SJSA1 (cell line): ENCODE measurements at places on chromosomes 1 and 21.

DNA sequence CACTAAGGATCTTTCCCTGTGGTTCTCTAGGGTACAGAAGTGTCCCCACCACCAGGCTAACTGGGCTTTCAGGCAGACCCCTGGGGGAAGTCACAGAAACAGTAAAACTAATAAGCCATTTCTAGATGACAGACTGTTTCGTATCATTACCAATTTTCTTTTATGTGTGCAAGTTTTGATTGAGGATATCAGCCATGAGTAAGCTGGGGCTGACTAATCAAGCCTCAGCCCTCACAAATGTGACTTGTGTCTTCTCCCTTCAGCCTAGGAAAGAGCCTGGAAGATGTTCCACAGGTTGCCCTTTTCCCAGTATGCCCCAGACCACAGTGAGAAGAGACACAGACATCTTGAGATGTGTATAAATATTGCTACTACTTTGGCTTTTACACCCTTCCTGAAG is 10.5 kb downstream of the PTGFRN start:
- H3K27me3 ChIP-seq, result no peaks in the 10 kb centered on the region
- DNase-seq, result no peak
- H3K4me1 ChIP-seq, result no peaks in the 10 kb centered on the region
- H3K36me3 ChIP-seq, result no peaks in the 10 kb centered on the region

- H3K27ac ChIP-seq, result no peak overlapping the region
- no peaks in the 10 kb centered on the region for H3K36me3 ChIP-seq
- no peak overlapping the region for H3K4me3 ChIP-seq
- no peaks in the 10 kb centered on the region for H3K4me1 ChIP-seq
- no peak for DNase-seq
Observed at GRCh38 chr1:181910905-181911304, 150.6 kb downstream of the ZNF648 start.

DNA sequence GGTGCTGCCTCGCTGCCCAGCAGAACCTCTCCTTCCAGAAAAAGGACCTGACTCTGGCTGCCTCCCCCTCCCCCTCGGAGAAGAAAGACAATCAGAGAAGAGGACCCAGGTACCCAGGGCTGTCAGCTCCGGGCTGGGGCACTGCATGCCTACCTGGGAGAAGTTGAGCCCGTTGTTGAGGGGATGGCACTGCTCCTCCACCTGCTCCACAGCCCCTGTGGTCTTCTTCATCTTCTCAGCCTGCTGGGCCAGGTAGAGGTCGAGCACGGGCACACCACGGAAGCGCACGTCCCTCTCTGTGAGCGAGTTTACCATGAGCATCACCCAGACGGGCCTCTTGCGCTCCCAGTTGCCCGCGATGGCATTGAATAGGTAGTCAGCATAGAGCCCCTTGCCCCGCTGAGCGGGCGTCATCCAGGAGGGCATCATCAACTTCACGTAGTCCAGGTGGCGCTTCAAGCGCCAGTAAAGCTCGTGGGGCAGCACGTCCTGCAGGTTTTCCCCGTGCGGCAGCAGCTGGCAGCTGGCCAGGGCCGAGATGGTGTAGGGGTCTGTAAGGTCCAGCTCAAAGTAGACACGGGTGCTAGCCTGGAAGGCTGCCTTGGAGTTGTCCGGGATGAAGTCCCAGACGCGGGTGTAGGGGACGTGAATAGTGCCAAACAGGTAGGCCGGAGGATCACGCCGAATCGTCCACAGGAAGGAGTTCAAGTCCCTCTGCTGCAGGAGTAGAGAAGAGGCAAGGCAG is 3.1 kb downstream of the TRABD2B start:
- H3K27me3 ChIP-seq, result peaks cover 16% of the 10 kb centered on the region
- H3K4me3 ChIP-seq, result no peak overlapping the region
- no peak for DNase-seq
- H3K36me3 ChIP-seq, result no peaks in the 10 kb centered on the region
- H3K4me1 ChIP-seq, result peaks cover 16% of the 10 kb centered on the region

- 0 out of 2 replicates have a peak overlapping the region, but pooled peaks have one; percentile 25 for H3K27ac ChIP-seq
- no peaks in the 10 kb centered on the region for H3K27me3 ChIP-seq
- no peak overlapping the region for H3K4me3 ChIP-seq
Observed at GRCh38 chr1:109918671-109919070, 8.0 kb downstream of the CSF1 start.

- H3K36me3 ChIP-seq, result no peaks in the 10 kb centered on the region
- no peak overlapping the region for H3K27ac ChIP-seq
Observed at GRCh38 chr1:233636503-233636877, 22.6 kb downstream of the KCNK1 start.

GRCh38 chr21:15825700-15826099 is 95.9 kb downstream of the USP25 start:
- no peak overlapping the region for H3K27ac ChIP-seq
- no peak for DNase-seq
- no peak overlapping the region for H3K4me3 ChIP-seq

- no peak overlapping the region for H3K27ac ChIP-seq
- H3K4me3 ChIP-seq, result no peak overlapping the region
- no peaks in the 10 kb centered on the region for H3K36me3 ChIP-seq
Observed at GRCh38 chr1:223245983-223246382, 102.9 kb upstream of the TLR5 start.

- H3K36me3 ChIP-seq, result no peaks in the 10 kb centered on the region
- no peaks in the 10 kb centered on the region for H3K27me3 ChIP-seq
- H3K4me1 ChIP-seq, result no peaks in the 10 kb centered on the region
- no peak overlapping the region for H3K27ac ChIP-seq
- no peak for DNase-seq
- H3K4me3 ChIP-seq, result no peak overlapping the region
Observed at GRCh38 chr1:246460406-246460805, 46.7 kb downstream of the SMYD3 start.

- no peak overlapping the region for H3K27ac ChIP-seq
- DNase-seq, result no peak
- no peak overlapping the region for H3K4me3 ChIP-seq
- H3K4me1 ChIP-seq, result no peaks in the 10 kb centered on the region
Observed at GRCh38 chr1:34005309-34005708, 141.4 kb downstream of the HMGB4 start.

DNA sequence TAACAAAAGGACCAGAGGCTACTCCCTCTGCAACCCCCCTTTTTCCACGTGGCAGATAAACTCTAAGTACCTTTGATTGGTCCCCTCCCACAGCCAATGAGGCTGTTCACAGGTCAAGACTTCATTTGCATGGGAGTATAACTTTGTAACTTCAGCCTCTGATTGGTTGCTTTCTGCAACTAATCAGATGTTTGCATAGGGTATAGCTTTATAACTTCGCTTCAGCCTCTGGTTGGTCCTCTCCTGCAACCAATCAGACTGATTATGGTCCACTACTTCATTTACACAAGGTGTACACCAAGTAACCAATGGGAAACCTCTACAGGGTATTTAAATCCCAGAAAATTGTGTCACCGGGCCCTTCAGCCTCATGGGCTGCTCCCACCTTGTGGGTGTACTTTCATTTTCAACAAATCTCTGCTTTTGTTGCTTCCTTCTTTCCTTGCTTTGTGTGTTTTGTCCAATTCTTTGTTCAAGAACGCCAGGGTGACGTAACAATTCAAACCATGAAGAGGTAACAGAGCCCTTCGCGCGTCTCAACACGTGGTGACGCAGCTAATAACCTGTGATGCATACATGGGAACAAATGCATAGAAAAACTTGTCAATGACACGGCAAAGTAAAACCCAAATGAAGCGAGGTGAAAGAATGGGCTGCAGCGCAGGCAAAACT is 47.2 kb downstream of the VPS26C start:
- H3K27ac ChIP-seq, result peak overlapping the region; percentile 27; the same call in 1 of the 2 replicates
- no peak for DNase-seq
- H3K36me3 ChIP-seq, result peaks cover 18% of the 10 kb centered on the region

- peaks cover 9% of the 10 kb centered on the region for H3K36me3 ChIP-seq
- H3K27me3 ChIP-seq, result no peaks in the 10 kb centered on the region
- H3K4me3 ChIP-seq, result peak overlapping the region; percentile 93
- peaks cover 26% of the 10 kb centered on the region for H3K4me1 ChIP-seq
Observed at GRCh38 chr1:42334240-42335049, 590 bp downstream of the FOXJ3 start.

DNA sequence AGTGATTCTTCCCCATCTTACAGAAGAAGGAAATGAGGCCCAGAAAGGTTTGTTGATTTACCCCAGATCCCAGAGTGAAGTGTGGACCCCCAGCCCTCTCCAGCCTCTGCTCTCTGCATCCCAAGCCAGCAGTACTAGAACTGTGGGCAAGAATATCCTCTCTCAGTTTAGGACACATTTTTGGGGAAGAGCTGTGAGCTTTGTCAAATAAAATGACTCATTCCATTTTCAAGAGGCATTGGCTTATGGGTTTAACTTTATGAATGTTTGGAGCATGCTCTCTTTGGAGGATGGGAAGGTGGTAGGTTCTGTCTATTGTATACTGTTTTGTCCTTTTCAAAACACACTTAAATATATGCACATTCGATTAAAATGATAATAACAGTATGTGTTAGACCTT is 70.6 kb upstream of the CNTN2 start:
- no peaks in the 10 kb centered on the region for H3K4me1 ChIP-seq
- peaks cover 7% of the 10 kb centered on the region; the same call in 1 of the 2 replicates for H3K27me3 ChIP-seq
- H3K4me3 ChIP-seq, result no peak overlapping the region
- DNase-seq, result no peak
- no peaks in the 10 kb centered on the region for H3K36me3 ChIP-seq
- H3K27ac ChIP-seq, result no peak overlapping the region

GRCh38 chr1:26352338-26352679 is 1.6 kb downstream of the CRYBG2 start:
- DNase-seq, result no peak
- peaks cover 16% of the 10 kb centered on the region for H3K4me1 ChIP-seq
- H3K27ac ChIP-seq, result no peak overlapping the region
- H3K4me3 ChIP-seq, result no peak overlapping the region
- H3K27me3 ChIP-seq, result 0 out of 2 replicates have a peak, but pooled peaks cover 13% of the 10 kb centered on the region
- no peaks in the 10 kb centered on the region for H3K36me3 ChIP-seq

GRCh38 chr1:62307895-62308492 is 11.2 kb downstream of the KANK4 start:
- no peak overlapping the region for H3K4me3 ChIP-seq
- H3K27me3 ChIP-seq, result no peaks in the 10 kb centered on the region
- H3K4me1 ChIP-seq, result no peaks in the 10 kb centered on the region
- DNase-seq, result no peak

- peaks cover 90% of the 10 kb centered on the region for H3K36me3 ChIP-seq
- no peaks in the 10 kb centered on the region for H3K27me3 ChIP-seq
- H3K4me1 ChIP-seq, result peaks cover 29% of the 10 kb centered on the region
- no peak overlapping the region for H3K4me3 ChIP-seq
- H3K27ac ChIP-seq, result no peak overlapping the region
Observed at GRCh38 chr1:15935056-15935950, 40.6 kb downstream of the ZBTB17 start.

DNA sequence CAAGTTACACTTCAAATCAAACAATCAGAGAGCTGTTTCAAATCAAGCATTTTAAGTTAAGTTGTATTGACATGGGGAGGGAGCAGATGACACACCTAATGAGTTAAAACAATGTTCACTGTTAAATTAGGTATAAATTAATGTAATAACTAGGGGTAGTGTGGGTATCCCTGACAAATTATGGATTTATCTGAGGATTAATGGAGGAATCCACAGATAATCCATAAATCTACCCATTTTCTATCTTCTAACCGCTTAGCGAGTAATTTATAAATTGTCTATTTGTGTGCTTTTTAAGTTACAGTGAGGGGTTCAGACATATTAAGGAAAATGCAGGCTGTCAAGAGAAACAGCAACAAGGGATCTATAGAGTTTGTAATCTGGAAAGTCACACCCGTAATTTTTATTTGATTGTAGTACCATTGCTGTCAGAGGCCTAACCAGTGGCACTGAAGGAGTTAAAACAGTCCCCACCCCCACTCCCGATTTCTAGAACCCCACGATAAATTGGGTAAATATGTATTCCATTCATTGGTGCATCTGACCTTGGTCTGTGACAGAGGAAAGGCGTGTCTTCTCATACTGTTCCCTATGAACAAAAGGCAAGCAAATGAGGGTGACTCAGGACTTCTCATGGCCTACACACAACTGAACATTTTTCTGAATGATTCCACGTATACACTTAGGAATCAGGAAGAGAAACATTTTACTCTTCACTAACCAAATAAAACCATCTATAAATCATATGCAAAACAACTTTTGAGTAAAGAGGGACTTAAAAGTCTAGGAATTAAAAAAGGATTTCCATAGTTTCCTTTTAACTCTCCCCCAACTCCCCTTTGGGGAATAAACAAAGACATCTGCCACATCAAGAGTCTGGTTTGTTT is 7.4 kb downstream of the IRF2BP2 start:
- DNase-seq, result peak; percentile 77
- peaks cover 73% of the 10 kb centered on the region for H3K4me1 ChIP-seq
- no peak overlapping the region for H3K4me3 ChIP-seq
- peaks cover 55% of the 10 kb centered on the region for H3K36me3 ChIP-seq
- peak overlapping the region; percentile 88 for H3K27ac ChIP-seq

- H3K27me3 ChIP-seq, result no peaks in the 10 kb centered on the region
- H3K36me3 ChIP-seq, result no peaks in the 10 kb centered on the region
- DNase-seq, result no peak
- H3K4me1 ChIP-seq, result no peaks in the 10 kb centered on the region
- H3K27ac ChIP-seq, result no peak overlapping the region
Observed at GRCh38 chr1:211701733-211702132, 26.3 kb upstream of the NEK2 start.

DNA sequence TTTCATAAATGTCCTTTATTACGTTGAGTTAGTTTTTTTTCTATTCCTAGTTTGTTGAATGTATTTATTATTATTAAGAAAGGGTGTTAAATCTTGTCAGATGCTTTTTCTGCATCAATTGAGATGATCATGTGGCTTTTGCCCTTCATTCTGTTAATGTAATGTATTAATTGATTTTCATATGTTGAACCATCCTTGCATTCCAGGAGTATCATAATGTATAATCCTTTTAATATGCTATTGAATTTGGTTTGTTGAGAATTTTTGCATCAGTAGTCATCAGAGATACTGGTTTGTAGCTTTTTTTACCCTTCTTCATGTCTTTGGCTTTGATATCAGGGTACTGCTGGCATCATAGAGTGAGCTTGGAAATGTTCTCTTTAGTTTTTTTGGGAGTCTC is 100.0 kb downstream of the POFUT2 start:
- peaks cover 42% of the 10 kb centered on the region for H3K36me3 ChIP-seq
- no peaks in the 10 kb centered on the region for H3K27me3 ChIP-seq
- H3K4me3 ChIP-seq, result no peak overlapping the region
- no peak overlapping the region for H3K27ac ChIP-seq

DNA sequence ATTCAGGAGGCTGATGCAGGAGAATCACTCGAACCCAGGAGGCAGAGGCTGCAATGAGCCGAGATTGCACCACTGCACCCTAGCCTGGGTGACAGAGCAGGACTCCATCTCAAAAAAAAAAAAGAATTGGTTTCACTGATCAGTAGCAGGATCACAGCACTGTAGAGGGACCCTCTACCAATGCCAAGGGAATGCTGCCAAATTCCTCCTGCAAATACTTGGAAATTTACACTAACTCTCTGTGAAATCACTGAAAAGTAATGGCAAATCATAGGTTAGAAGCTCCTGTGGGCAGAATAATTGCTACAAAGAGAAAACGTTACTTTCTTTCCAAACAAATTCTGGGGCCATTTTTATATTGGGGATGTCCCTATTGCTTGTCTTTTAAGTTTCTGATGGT is 6.7 kb upstream of the GPR25 start:
- H3K36me3 ChIP-seq, result peaks cover 4% of the 10 kb centered on the region
- no peak overlapping the region for H3K4me3 ChIP-seq
- H3K27me3 ChIP-seq, result no peaks in the 10 kb centered on the region; the same call in 1 of the 2 replicates
- peaks cover 10% of the 10 kb centered on the region for H3K4me1 ChIP-seq
- H3K27ac ChIP-seq, result no peak overlapping the region
- no peak for DNase-seq

GRCh38 chr1:7555391-7556185 is 215.5 kb upstream of the VAMP3 start:
- peaks cover 2% of the 10 kb centered on the region; the same call in 1 of the 2 replicates for H3K27me3 ChIP-seq
- DNase-seq, result no peak
- no peaks in the 10 kb centered on the region for H3K36me3 ChIP-seq
- no peaks in the 10 kb centered on the region for H3K4me1 ChIP-seq
- no peak overlapping the region for H3K4me3 ChIP-seq
- H3K27ac ChIP-seq, result no peak overlapping the region
